Stimulated activated CD8-positive, alpha-beta memory T cell treated with anti-CD3 and anti-CD28 coated beads, Interleukin-4, amount 100 ng/mL, for 1 hour (primary cell): ENCODE measurements at places on chromosomes 11 and 22.
A peak's percentile ranks its signal among the peaks of the same experiment; 100 is the strongest.

- DNase-seq = no peak
Measured at GRCh38 chr22:30857791-30858190, 110.8 kb downstream of the MORC2 start.

DNA sequence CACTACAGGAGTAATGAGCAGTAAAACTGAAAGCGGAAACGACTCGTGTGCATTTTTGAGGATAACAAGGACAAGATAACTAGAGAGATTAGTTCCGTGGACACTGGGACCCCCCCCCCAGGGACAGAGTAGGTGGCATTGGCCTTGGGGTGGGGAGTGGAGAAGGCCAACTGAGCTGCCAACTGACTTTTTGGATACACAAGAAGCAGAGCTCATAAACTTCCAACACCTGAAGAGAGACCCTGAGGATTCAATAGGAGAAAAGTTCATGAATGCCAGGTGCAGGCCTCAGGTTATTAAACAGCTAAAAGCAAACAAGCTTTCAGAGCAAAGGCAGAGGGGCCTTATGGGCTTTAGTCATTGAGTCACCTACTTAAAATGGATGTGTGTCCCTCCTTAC is 17.6 kb upstream of the PRSS23 start:
- DNase-seq = no peak

GRCh38 chr11:2092956-2093412 is 46.2 kb downstream of the IGF2 start:
- DNase-seq = peak; percentile 25

DNA sequence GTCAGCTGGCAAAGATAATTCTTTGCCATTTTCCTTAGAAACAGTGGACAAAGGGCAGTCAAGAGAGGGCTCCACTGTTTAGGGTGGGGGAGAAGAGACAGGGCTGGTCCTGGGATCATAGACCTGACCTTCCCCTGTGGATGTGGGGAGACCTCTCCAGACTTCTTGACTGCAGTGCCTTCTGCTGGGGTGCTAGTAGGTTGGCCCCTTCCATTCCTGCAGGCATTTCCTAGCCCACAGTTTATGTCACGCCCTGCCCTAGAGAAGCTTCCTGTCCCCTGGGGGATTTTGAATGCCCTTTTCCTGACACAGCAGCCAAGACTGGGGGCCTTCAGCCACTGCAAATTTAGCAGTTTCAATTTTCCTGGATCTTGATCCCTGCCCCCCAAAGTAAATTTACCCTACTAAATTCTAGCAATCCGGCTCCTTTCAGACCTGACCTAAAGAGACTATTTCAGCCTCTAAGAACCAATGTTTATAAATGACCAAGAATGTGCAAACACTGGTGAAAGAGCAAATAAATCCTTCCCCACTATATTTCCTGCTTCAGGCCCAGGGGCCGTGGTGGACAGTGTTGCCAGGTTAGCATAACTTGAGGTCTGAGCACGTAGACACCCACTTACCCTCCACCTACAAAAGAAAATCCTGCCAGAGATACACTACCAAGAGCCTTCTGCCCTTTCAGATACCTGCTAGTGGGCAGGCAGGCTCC is 58.4 kb downstream of the PPFIBP2 start:
- DNase-seq = no peak

DNA sequence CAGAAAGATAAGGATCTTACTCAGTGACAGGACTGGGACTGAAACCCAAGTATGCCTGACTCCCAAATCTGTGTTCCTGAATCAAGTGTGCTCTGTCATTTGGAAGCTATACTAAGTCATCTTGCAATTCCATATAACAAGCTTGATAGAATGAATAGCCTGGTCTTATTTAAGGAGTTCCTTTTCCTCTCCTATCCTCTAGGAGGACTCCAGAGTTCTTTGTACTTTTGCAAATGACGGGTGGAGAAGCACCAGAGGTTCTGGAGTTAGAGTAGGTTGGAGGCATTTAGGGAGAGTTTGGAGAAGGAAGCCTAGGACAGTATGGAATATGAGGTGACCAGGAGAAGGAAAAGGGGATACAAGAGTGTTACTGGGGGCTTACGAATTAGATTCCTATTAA is 92.9 kb upstream of the RCN1 start:
- no peak for DNase-seq

DNA sequence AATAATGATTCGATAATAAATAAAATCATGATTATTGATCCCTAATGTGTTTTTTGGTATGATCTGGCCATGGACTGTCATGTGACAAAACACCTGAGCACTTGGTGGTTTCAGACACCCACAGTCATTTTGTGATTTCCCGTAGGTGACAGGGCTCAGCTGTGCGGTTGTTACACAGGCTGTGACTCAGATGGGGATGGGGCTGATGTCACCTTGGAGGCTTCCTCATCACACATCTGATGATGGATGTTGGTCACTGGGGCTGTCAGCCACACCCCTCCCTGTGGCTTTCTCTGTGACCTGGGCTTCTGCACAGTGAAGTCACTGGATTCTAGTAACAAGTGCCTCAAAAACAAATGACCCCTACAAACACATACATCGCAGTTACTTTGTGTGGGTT is 995.1 kb downstream of the BRD1 start:
- no peak for DNase-seq

- no peak for DNase-seq
Measured at GRCh38 chr11:10305964-10306918, 1.4 kb downstream of the ADM start.

DNA sequence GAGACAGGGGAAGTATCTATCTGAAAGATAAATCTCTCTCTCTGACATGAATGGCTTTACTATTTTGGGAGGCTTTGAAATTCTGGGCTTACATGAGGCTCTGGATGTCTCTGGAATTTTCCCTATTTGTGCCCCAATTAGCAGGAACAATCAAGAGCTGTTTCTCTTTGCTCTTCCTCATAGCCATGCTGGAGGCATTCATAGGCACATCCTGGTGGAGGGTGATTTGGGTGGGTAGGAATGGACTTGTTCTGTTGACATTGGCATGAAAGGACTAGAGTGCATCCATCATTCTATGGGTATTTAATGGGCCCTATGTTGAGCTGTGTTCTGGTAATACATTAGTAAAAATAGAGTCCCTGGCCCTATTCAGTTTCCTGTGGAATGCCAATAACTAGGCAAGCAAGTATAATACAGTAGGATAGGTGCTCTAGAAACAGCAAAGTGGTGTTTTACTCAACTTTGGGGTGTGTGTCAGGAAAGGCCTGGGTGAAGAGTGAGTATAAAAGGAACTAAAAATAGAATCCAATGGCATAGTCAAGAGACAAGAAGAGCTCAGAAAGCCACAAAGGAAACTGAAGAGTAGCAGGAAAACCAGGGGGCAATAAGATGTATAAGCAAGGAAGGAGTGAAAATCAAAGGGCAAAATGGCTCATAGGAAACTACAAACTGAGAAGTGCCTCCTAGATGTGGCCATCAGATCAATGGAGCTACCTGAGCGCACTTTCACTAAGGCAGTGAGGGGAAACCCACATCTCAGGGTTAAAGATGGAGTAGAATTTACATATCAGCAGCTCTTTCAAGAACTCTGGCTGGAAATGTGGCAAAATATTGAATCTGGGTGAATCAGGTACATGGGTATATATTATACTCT is 45.0 kb downstream of the CWC15 start:
- no peak for DNase-seq

DNA sequence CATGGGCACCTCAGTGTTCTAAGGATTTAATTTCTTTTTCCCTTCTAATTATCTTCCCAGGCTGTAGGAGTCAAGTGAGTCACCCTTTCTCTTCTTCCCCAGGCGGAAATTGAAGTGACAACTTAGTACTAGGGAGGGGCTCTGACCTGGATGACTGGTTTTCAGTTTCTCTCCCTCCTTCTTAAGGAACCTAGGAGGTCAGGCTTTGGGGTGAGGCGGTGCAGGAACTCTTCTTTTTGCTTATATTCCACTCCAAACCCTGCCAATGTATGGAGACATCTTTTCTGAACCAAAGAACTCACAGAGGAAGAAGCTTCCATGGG is 12.6 kb downstream of the ZDHHC5 start:
- DNase-seq = no peak

GRCh38 chr11:12397931-12398334 is 20.6 kb downstream of the PARVA start:
- DNase-seq = no peak

GRCh38 chr11:61042537-61042936 is 59.8 kb upstream of the CD5 start:
- DNase-seq = no peak

GRCh38 chr11:1784761-1785650 is 21.3 kb upstream of the CTSD start:
- no peak for DNase-seq

DNA sequence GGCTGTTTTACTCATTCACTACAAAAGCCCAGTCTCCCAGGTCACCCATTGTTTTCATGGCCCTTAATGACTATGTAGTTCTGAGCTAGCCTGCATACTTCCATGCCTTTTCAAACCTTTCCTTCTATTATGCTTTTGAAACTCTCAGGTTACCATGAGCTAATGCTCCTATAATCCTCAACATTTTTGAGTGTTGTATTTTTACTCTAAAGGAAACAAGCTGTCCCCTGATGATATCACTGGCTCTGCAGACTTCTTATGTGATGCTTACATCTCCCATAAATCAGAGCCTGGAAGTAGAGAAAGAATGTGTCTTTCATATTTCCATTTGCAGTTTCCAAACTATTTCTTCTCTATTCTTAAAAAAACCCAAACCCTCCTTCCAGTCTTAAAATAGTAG is 159.0 kb upstream of the RAG2 start:
- DNase-seq = no peak

- peak; percentile 21 for DNase-seq
Measured at GRCh38 chr11:14499178-14499559, 442 bp downstream of the COPB1 start.

DNA sequence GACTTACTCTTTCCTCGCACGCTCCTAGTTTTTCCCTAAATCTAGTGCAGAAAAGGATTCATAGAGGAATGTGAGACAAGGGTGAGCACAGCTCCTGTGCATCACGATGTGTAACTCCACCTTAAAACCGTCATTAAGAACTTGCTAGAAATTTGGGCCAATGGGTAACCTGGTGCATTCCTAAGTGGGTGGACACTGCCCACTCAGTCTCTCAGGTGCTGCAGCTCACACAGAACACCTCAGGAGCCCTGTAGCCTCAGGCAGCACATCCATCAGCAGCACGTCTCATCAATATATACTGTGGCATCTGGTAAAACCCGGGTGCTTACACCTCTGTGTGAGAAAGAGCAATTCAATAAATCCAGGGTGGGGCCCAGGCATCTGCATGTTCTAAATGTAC is 12.4 kb downstream of the POU2AF3 start:
- no peak for DNase-seq

- no peak for DNase-seq
Measured at GRCh38 chr22:40108396-40108795, 69.3 kb upstream of the TNRC6B start.

GRCh38 chr11:68825571-68825970 is 16.1 kb downstream of the CPT1A start:
- no peak for DNase-seq

DNA sequence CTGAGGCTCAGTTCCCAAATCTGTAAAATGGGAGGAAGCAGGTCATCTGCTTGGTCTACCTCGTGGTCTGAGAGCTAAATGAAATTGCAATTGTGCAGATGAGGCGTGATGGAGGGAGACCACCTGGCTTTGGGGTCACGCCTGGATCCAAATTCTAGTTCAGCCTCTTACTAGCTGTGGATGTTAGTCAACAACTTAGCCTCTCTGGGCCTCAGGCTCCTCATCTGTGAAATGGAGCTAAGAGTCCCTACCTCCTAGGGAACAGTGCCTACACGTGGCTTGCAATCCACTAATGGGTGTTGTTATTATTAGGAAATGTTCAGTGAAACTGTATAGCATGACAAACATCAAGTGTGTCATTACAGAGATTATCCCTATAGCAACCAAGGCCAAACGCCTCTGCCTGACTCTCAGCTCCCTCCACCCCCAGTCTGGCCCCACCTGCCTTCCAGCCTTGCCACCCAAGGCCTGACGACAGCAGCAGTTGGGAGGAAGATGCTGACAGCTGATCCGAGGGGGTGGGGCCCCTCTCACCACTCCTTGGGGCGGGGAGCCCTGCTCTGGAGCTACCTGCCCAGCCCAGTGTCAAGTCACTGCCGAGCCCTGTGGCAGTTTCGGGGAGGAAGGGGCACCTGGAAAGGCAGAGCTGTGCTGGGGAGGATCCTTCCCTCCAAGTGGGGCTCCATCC is 1.7 kb upstream of the RHOD start:
- no peak for DNase-seq

DNA sequence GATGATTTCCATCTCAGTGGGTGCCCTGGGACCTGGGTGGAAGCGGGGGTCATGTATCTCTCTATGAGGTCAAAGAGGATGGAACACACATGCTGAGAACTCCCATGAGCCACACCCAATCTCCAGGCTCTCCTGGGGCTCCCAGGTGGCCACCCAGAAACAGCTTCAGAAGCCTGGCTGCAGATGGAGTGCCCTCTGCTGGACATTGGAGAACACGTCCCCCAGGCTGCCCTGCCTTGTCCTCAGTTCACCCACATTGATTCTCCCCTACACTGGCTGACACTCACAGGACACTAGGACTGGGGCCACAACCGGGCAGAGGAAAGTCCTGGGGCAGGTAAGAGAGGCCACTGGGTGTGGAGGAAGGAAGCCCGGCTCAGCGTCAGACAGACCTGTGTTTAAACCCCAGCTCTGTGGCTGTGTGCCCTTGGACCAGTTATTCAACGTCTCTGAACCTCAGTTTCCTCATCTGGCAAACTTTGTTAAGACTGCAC is 4.5 kb upstream of the NOL12 start:
- DNase-seq = no peak

- DNase-seq = no peak
Measured at GRCh38 chr11:88280673-88281316, 56.7 kb downstream of the CTSC start.

DNA sequence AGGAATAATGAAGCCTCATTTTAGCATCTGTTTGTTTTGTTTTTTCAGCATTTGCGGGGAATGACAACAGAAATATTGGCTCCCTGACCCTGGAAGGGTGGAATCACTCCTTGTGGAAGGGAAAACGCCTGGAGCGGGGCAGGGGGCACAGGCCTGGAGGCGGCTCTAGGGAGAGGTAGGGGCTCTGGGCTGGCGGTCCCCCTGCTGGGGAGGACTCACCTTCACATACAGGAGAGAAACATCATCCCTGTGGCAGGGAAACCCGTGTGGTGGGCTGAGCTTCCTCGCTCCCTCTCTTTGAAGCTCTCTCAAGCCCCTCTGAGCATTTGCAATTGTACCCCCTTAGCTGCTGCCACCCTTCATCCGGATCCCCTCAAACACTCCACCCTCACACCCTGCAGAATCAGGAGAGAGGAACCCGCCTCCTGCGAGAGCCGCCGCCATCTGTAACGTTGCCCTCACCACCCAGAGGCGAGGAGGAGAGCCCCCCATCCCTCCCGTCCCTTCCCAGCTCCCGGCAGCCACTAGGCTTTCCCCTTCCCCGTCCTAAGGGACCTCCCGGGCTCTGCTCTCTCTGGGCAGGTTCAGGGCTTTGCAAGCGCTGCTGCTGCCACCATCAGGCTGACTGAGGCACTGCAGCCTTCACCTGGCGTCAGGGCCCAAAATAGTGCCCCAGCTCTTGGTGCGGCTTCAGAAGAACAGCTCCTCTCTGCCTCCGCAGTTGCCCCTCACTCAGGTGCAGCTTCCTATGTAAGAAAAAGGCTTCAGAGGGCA is 10.4 kb downstream of the KIRREL3 start:
- no peak for DNase-seq
